Astrocyte (in vitro differentiated cells and primary cell): ENCODE measurements at places on chromosomes 7 and 10. TPM values are rescaled to one million over a fixed set of nuclear protein-coding genes. Genes with fewer than 3 reads are reported as not detected.

GRCh38 chr7:111459757-111460280, 102.5 kb downstream of the IMMP2L start:
- no peaks in the 10 kb centered on the region for H3K36me3 ChIP-seq
- H3K27me3 ChIP-seq = no peaks in the 10 kb centered on the region
- H3K4me3 ChIP-seq = no peak overlapping the region
- no peak overlapping the region for H3K27ac ChIP-seq

DNA sequence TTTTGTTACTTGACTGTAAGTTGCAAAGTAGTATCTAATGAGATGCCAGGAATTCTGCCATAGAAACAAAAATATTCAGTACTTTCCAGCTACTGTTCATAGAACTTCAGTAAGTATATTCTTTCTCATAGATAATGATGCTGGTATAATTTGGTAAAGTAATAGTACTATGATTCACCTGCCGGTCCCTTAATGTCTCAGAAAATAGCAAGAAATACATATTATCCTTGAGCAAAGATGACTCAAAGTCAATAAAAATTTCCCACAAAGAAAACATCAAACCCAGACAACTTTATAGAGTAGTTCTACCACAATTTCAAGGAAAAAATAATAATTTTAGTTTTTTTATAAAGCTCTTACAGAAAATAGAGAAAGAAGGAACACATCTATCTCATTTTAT, 105.4 kb downstream of the EPDR1 start:
- no peaks in the 10 kb centered on the region for H3K4me1 ChIP-seq
- no peak for DNase-seq
- no peaks in the 10 kb centered on the region for H3K27me3 ChIP-seq
- H3K4me3 ChIP-seq = no peak overlapping the region

- no peak overlapping the region for H3K4me3 ChIP-seq
- H3K27ac ChIP-seq = no peak overlapping the region
- H3K4me1 ChIP-seq = peaks cover 5% of the 10 kb centered on the region
- no peaks in the 10 kb centered on the region for H3K27me3 ChIP-seq
Measured at GRCh38 chr10:35498693-35499092, 106.4 kb upstream of the GJD4 start.

DNA sequence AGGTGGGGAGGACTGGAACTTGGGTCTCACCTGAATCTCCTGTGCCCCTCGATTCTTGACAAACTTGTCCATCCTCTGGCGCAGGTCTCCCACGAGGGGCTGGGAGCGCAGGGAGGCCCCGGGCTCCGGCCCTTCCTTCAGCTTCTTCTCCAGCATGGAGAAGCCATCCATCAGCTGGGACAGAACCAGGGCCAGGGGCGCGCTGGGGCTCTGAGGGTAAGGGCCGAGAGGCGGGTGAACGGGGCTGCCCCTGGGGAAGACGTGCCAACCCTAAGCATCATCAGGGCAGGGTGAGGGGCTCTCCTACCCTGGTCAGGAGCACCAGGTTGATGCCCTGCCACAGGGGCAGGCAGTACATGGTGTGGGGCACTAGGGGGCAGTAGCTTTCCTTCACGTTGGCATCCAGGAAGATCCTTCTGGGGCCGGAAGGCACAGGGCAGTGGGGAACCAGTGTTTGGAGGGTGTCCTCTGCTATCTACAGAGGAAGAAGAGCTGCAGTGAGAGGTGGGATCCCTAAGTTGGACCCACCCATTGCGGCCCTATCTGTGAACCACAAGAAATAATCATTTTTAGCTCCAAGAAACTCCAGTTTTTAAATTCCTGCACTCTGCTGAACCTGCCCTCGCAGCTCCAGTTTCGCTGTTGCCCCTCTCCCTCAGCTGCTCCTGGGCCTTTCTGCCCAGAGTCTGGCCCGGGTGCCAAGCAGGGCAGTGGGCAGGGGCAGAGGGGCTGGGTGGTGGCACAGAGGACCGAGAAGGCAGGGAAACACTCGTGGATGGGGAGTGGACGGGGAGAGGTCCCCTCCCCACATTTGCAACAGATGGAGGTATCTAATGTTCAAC, 10.8 kb upstream of the PYROXD2 start:
- H3K27me3 ChIP-seq = no peaks in the 10 kb centered on the region
- H3K4me1 ChIP-seq = no peaks in the 10 kb centered on the region
- no peak for DNase-seq
- H3K4me3 ChIP-seq = no peak overlapping the region
- no peak overlapping the region for H3K27ac ChIP-seq
- peaks cover 9% of the 10 kb centered on the region for H3K36me3 ChIP-seq

GRCh38 chr7:999149-999879, 16.3 kb downstream of the CYP2W1 start:
- no peaks in the 10 kb centered on the region for H3K36me3 ChIP-seq
- H3K4me1 ChIP-seq = no peaks in the 10 kb centered on the region
- DNase-seq = no peak
- no peak overlapping the region for H3K4me3 ChIP-seq
- H3K27me3 ChIP-seq = no peaks in the 10 kb centered on the region

- H3K36me3 ChIP-seq = no peaks in the 10 kb centered on the region
- peaks cover 17% of the 10 kb centered on the region for H3K4me1 ChIP-seq
- H3K27me3 ChIP-seq = no peaks in the 10 kb centered on the region
- H3K4me3 ChIP-seq = no peak overlapping the region
Measured at GRCh38 chr10:110802551-110803238, 69.0 kb upstream of the PDCD4 start.

- peaks cover 13% of the 10 kb centered on the region for H3K4me1 ChIP-seq
- no peaks in the 10 kb centered on the region for H3K36me3 ChIP-seq
- H3K27ac ChIP-seq = no peak overlapping the region
Measured at GRCh38 chr7:151813997-151814396, 62.9 kb downstream of the PRKAG2 start.

GRCh38 chr10:13567030-13567429, 19.7 kb upstream of the PRPF18 start:
- no peaks in the 10 kb centered on the region for H3K36me3 ChIP-seq
- H3K4me1 ChIP-seq = no peaks in the 10 kb centered on the region
- peaks cover 2% of the 10 kb centered on the region for H3K27me3 ChIP-seq
- no peak overlapping the region for H3K4me3 ChIP-seq
- DNase-seq = no peak
- no peak overlapping the region for H3K27ac ChIP-seq

DNA sequence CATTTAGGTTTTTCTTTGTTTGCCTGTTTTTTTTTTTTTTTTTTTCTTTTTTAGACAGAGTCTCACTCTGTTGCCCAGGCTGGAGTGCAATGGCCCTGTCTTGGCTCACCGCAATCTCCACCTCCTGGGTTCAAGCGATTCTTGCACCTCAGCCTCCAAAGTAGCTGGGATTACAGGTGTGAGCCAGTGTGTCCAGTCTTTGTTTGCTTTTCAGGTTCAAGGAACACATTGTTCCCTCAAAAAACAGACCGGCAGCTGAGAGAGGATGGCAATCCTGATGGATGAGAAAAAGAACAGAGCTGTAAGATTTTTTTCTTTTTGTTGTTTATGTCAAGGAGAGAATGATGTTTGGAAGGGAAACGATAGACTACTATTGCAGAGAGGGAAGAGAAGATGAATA, 23.3 kb upstream of the RHOBTB1 start:
- peaks cover 26% of the 10 kb centered on the region for H3K4me1 ChIP-seq
- H3K27me3 ChIP-seq = no peaks in the 10 kb centered on the region
- H3K27ac ChIP-seq = no peak overlapping the region
- no peak overlapping the region for H3K4me3 ChIP-seq
- H3K36me3 ChIP-seq = no peaks in the 10 kb centered on the region
- no peak for DNase-seq

The UNCX gene
- not detected in 2 replicates for total RNA-seq

The ADGRA1 gene
- total RNA-seq = not detected in 2 replicates

The OR2A7 gene
- 0.62 and 0.64 TPM in 2 replicates for total RNA-seq

The CNPY4 gene
- total RNA-seq = 16.4 and 18.5 TPM in 2 replicates

The HPSE2 gene
- 0.14 TPM in 1 of 2 replicates, not detected in the other for total RNA-seq
